ENCODE measurements at places on chromosomes 5 and 9.

DNA sequence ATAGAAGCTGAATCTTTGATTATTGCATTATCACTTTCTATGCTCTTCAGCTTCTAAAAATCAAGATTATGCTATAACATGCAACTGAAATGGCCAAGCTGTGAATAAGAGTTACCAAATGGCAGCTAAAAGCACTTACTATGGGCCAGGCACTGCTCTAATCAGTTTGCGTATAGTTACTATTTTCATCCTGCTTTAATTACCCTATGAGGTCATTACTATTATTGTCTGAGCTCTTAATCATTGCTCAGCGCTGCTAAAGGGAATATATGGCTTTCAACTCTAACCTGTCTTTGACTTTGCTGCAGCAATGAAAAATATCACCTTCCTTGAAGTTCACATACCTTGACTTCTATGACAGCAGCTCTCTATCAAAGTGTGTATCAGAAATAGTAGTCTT, 210.8 kb downstream of the TRPM3 start:
- no peak for DNase-seq

DNA sequence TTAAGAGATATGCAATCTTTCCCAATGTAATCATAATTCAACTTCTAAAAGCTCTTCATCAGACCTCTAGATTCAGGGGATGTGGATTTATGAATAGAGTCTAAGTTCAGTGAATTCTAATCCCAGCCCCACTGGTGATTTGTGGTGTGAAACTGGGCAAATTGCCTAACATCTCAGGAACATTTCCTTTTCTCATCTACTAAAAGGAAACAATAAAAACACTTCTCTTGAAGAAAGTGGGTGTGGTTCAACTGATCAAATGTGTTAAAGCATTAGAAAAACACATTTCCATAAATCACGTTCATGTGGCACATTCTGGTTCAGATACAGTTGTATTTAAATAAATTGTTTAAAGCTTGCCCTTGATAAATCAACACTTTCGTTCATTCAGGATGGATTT, 631.7 kb upstream of the CDH6 start:
- DNase-seq = no peak

- peak; percentile 73 for DNase-seq
These were observed 207.2 kb upstream of the DAB2 start for GRCh38 chr5:39631958-39632357.

- no peak for DNase-seq
These were observed 115.5 kb upstream of the RUSC2 start for GRCh38 chr9:35374436-35374835.

DNA sequence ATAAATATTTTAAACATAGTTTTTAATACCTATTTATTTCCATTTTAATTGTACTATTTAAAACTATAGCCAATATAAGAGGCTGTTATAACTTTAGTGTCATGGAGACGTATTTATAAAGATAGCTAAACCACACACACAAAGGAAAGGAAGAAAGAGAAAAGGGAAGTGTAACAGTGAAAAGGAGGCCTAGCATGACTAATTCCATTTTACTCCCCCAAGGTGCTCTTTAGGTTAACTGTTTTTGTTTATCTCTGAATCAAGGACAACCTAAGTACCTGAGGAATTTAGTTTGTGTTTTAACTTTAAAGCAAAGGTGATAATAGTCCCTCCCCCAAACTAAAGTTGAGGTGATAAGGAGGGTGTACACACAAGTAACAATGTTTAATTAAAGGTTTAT, 1188.9 kb upstream of the C9orf72 start:
- no peak for DNase-seq

DNA sequence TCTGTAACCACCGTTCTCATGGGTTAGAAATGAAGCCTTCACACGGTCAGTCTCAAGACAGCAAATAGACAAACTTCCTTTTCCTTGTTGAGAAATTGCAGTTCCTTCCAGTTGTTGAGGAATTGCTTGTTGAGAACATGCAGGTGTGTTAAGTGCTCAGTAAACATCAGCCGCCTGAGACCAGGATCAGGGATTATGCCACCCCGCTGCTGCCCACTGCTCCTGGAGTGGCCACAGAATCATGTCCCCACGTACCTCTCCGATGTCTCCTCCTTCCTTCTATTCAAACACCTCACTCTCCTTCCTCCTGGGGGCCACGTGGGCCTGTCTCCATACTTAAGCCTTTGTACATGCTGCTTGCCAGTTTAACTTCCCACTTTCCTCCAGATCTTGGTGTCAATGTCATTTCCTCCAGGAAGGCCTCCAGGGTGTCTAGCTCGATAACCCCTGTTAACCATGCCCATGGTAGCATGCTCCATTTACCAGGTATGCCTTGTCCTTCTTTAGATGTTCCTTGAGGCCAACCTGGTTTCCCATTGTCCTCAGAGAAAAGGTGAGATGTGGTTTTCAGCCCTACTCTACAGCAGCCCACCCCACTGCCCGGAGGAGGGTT, 33.8 kb upstream of the RPL26L1 start:
- DNase-seq = no peak

GRCh38 chr9:14941501-14942405, 31.5 kb upstream of the FREM1 start:
- DNase-seq = peak; percentile 29

GRCh38 chr5:33476992-33477391, 36.2 kb downstream of the TARS1 start:
- DNase-seq = no peak

- no peak for DNase-seq
These were observed 628 bp downstream of the ATOSB start for GRCh38 chr9:35114840-35115628.

- DNase-seq = peak; percentile 48
These were observed 2.3 kb downstream of the HAPLN1 start for GRCh38 chr5:83718195-83718825.

Measured in fibroblast of skin of left quadriceps (primary cell).